GM23338 (cell line): ENCODE measurements at places on chromosomes 13 and 19. TPM values are rescaled to one million over a fixed set of nuclear protein-coding genes. Genes with fewer than 3 reads are reported as not detected.

GRCh38 chr13:67736646-67737420 lies 506.7 kb upstream of the PCDH9 start:
- peak; percentile 77 for DNase-seq

DNA sequence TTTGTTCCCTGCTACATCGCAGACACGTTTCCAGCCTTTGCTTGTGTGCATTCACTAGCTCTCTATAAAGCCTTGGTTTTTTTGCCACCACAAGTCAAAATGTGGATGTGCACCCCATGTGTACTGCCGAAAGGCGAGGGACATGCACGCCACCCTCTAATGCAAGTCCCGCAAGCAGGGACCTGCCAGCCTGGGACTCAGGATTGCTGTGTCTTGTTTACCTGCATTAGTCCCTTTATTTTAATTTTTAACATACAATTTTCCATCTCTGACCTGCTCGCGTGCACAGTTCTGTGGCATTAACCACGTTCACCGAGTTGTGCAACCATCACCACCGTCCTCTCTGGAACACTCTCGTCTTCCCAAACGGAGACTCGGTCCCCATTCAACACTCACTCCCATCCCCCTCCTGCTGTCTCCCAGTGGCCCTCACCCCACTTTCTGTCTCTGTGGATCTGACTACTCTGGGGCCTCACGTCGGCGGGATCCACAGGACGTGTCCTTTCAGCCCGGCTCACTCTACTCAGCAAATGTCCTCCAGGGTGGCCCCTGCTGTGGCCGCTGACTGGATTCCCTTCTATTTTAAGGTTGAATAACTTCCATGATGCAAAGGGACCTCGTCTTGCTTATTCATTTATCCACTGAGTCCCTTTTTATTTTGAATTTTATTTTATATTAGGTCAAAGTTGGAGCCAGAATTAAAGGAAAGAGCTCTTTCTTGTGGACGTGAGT lies 58.4 kb downstream of the RASA3 start:
- DNase-seq: no peak

- DNase-seq: peak; percentile 79
Observed at GRCh38 chr19:10858204-10858828, 10.1 kb downstream of the C19orf38 start.

DNA sequence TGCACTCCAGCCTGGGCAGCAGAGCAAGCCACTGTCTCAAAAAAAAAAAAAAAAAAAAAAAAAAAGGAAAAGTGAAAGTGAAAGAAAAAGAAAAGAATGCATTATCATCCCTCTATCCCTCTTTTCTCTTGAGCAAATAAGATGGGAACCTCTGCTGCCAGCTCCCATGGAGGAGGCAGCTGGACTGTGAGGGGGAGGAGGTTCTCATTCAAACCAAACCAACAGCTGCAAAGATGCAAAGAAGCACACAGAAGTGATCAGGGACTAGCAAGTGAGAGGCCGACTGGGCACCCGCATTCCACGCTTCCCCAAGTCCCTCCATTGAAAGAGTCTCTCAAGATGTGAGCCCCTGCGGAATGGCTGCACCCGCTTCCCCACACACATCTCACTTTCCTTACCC lies 63.5 kb downstream of the TSHZ3 start:
- no peak for DNase-seq

GRCh38 chr13:25608181-25608580 lies 236.4 kb downstream of the ATP8A2 start:
- no peak for DNase-seq

GRCh38 chr19:14393329-14393728 lies 12.1 kb downstream of the ADGRE5 start:
- no peak for DNase-seq

- DNase-seq: no peak
Observed at GRCh38 chr13:51848674-51849073, 3.7 kb upstream of the TMEM272 start.

GRCh38 chr19:52584736-52585440 lies 14.8 kb downstream of the ZNF701 start:
- peak; percentile 58 for DNase-seq

DNA sequence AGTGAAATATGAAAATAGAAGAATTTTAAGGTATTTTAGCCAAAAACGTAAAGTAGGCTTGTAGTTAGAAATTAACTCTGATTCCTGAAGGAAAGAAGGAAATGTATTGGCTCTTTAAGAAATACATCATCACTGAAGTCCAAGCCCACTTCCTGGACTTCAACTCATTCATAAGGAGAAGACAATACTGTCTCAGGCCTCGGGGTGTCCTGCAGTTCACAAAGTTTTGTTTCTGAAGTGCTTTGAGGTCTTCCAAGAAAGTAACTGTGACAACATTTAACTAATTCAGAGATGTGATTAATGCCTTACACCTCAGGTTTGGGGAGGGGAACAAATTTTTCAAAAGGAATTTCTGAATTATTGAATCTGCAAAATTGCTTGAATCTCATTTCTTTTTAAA lies 65.8 kb upstream of the STARD13 start:
- no peak for DNase-seq

- DNase-seq: peak; percentile 63
Observed at GRCh38 chr19:45637890-45638667, 1.1 kb downstream of the EML2 start.

DNA sequence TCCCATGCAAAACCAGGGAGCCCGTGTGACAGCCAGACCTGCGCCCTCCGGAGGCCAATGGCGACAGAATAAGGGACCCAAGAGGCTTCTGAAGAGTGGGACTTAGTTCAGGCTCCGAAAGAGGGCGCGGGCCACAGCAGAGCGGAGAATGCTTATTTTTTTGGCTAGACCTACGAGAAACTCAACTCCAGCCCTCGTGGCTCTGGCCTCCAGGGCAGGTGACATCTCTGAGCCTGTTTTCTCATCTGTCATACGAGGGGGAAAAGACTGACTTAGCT lies 23.0 kb downstream of the DPP9 start:
- DNase-seq: peak; percentile 46

- DNase-seq: no peak
Observed at GRCh38 chr19:7965921-7966665, 22.6 kb upstream of the TIMM44 start.

DNA sequence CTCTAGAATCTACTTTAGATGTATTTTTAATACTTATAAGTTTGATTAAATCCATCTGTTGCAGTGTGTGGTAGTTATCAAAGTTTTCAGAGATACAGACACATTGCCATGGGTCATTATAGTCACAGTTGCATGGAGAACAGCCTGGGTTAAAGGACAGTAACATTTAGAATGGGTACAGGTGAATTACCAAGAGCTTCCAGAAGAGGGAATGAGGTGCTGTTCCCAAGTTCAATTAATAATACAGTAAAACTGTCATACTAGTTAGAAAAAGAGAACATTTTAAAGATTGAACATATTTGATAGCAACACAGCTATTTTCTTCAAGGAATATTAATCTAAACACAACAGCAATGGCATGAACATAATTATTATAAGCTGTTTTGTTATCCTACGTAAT lies 322.6 kb upstream of the SLC10A2 start:
- DNase-seq: no peak

- DNase-seq: no peak
Observed at GRCh38 chr13:95833126-95833525, 156.2 kb downstream of the DNAJC3 start.

DNA sequence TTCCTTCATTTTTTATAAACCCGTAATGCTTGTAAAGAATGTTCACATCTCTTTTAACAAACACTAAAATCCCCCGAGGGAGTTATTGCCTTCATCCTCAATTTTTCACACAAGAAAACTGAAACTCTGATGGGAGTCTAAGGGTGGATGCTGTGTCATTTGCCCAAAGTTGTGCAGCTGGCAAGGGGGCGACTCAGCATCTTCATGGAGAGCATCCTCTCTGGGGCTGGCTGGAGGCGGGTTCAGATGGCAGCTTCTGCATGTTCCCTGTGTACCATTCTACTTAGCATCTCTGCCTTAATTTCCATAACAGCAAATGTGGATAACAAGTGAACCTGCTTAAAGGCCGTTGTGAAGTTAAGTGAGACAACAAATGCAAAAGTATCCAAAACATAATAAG lies 256.4 kb downstream of the IRS2 start:
- DNase-seq: no peak

GRCh38 chr13:54124700-54125099 lies 1096.1 kb downstream of the OLFM4 start:
- no peak for DNase-seq

DNA sequence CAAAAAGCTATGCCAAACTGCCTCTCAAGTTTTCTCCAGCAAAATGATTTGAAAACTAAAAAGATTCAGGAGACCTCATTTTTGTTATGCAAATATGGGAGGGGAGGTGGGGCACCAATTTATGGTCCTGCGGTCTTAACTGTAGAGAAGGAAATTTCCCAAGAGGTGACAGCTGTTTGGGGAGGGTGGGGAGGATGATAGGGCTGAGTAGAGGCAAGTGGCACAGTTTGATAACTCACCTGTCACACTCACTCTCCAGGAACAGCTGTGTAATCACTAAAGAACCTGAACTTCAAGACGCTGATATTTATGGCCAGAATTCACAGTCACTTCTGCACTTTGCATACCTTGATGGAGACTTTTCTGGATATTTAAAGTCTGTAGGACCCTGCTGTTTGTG lies 232.9 kb upstream of the STARD13 start:
- no peak for DNase-seq

- peak; percentile 87 for DNase-seq
Observed at GRCh38 chr13:98327371-98328270, 150.6 kb upstream of the RNF113B start.

DNA sequence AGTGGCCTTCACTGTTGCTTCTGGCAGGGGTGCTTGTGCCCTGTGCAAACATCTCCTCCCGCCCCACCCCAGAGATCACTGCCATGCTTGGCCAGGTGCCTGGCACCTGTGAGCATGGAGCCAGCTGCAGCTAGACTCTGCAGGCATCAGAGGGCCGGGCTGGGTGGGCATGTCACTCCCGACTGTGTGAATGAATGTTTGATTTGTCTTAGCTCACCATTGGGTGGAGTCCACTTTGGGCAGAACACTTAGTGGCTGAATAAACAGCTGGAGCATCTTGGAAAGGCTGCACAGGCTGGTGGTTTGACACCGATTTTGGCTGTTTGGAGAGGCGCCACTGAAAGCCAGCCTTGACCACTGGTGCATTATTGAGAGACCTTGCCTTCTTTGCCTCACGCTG lies 267.3 kb downstream of the DLEU7 start:
- DNase-seq: no peak

- DNase-seq: no peak
Observed at GRCh38 chr13:76934671-76935070, 13.6 kb upstream of the ACOD1 start.

- no peak for DNase-seq
Observed at GRCh38 chr19:32757189-32757588, 37.6 kb downstream of the TDRD12 start.

GRCh38 chr13:54742984-54743383 lies 1714.4 kb downstream of the OLFM4 start:
- DNase-seq: no peak

GRCh38 chr19:56477429-56478338 lies 539 bp upstream of the ZNF667 start:
- DNase-seq: peak; percentile 87

DNA sequence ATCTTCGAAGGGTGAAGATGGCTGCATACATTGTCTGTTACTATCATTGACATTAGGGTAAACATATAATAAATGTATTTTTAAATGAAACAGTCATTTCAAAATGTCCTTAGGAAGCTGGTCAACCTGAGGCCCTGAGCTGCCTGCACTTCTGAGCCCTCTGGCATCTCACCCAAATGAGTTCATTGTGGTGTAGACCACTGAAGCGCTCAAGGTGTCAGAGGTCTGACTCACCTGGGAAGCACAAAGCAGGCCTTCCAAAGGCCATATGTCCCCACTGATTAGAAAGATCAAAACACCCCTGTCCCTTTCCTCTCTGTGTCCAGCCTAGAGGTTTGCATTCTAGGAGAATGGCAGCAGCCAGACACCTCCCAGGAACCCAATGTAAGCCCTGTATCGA lies 59.6 kb downstream of the COL4A2 start:
- no peak for DNase-seq

The KASH5 gene
- not detected in 2 replicates for total RNA-seq

The ZNF575 gene
- total RNA-seq: 0.10 TPM in 1 of 2 replicates, not detected in the other

The TEX29 gene
- not detected in 2 replicates for total RNA-seq

The ZNF91 gene
- total RNA-seq: 45.1 and 51.6 TPM in 2 replicates

The ZNF253 gene
- total RNA-seq: 44.7 and 58.2 TPM in 2 replicates

The CLDN10 gene
- 34.7 and 35.7 TPM in 2 replicates for total RNA-seq

The PROSER3 gene
- total RNA-seq: 14.7 and 28.0 TPM in 2 replicates

The MAP4K1 gene
- 7.7 and 11.8 TPM in 2 replicates for total RNA-seq

The WDR87 gene
- not detected in 2 replicates for total RNA-seq

The CEACAM3 gene
- not detected in 2 replicates for total RNA-seq

The TYROBP gene
- not detected in 2 replicates for total RNA-seq

The ATP4A gene
- 0.62 and 0.63 TPM in 2 replicates for total RNA-seq

The HSPB6 gene
- 0.27 and 0.87 TPM in 2 replicates for total RNA-seq

The POLR1D gene
- 177 and 226 TPM in 2 replicates for total RNA-seq

The AMH gene
- 2.6 and 6.8 TPM in 2 replicates for total RNA-seq

The GDF15 gene
- 15.7 and 19.8 TPM in 2 replicates for total RNA-seq

The KLK8 gene
- 4.6 and 4.9 TPM in 2 replicates for total RNA-seq

The ZNF112 gene
- total RNA-seq: 4.2 and 4.6 TPM in 2 replicates

The HMGB1 gene
- 712 and 727 TPM in 2 replicates for total RNA-seq

The FSD1 gene
- total RNA-seq: 54.0 and 82.9 TPM in 2 replicates
